Caco-2 (cell line): ENCODE measurements at places on chromosomes 11 and 22.

DNA sequence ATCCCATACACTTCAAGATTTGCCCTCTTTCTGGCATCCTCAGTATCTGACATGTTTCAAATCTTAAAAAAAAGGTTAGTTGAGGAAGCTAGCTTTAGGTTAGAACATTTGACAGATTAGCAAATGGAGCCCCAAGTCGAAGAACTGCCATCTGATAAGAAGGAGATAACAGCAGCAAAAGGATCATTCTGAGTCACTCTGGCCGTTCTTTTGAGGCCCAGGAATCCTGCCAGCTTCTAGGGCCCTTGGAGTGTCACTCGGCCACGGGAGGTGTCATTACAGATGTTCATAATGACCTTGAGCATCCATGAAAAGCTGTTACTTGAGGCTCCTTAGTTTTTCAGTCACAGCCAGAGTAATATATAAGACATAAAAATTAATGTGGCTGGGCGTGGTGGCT lies 132.1 kb upstream of the RASSF10 start:
- no peak for DNase-seq

GRCh38 chr11:14179116-14179820 lies 179.7 kb downstream of the RRAS2 start:
- DNase-seq = no peak

DNA sequence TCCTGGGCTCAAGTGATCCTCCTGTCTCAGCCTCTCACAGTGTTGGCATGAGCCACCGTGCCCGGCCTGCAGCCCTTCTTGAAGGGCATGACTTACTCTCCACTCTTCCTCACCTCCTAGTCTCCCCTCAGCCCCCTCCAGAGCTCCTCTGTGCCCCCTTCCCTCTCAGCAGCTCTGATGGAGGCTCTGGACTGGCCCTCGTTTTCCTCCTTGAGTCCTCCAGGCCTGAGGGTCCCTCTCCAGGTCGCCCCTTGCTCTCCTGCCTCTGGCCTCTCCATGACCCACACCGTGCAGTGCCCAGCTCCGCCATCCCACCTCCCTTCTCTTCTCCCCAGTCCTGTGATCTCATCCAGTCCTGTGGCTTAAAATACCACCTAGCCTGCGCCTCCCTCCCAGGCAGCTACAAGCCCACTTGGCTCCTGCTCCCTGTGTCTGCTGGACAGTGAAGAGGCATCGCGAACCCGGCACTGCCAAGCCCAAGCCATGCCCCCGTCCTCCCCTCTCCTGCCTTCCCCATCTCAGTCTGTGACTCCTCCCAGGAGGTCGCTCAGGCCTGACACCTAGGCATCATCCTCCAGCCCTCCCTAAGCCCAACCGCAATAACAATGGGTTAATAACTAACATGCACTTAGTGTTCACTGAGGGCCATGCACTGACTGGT lies 11.9 kb downstream of the KCNJ4 start:
- no peak for DNase-seq

DNA sequence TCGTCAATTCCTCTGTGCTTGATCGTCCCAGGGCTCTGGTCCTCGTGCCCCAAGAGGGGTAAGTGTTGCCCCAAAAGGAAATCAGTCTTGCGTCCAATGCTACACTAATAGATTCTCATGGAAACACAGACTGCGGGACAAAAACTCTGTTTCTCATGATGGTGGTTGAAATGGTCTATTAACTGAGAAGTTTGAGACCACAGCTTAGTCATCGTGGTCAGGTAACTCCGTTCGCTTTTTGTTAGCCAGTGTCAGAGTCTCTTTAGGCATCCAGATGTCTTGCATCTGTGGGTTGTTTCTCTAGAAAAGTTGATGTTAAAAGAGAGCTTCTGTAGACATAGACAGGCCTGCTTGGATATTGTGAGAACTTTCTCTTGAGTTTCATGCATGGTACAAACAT lies 104.6 kb upstream of the SORL1-AS1 start:
- DNase-seq = no peak

- DNase-seq = no peak
These were observed 40.9 kb downstream of the SERPINH1 start for GRCh38 chr11:75602951-75603350.

- DNase-seq = no peak
These were observed 51.1 kb downstream of the IGSF9B start for GRCh38 chr11:133905677-133906156.

DNA sequence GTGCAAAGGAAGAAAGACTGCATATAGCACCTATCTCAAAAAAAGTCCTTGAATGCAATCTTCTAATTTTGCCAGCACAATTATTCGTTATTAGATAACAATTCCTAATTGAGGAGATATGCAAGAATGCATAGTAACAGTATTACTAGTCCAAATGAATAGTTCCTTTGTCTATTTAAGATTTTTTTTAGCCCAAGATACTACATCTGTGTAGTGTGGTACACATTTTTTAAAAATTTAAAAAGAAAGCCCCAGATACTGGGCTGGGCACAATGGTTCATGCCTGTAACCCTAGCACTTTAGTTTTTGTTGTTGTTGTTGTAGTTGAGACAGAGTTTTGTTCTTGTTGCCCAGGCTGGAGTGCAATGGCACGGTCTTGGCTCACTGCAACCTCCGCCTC lies 43.7 kb downstream of the RAB6A start:
- no peak for DNase-seq

- no peak for DNase-seq
These were observed 13.5 kb downstream of the PLET1 start for GRCh38 chr11:112247201-112247600.

DNA sequence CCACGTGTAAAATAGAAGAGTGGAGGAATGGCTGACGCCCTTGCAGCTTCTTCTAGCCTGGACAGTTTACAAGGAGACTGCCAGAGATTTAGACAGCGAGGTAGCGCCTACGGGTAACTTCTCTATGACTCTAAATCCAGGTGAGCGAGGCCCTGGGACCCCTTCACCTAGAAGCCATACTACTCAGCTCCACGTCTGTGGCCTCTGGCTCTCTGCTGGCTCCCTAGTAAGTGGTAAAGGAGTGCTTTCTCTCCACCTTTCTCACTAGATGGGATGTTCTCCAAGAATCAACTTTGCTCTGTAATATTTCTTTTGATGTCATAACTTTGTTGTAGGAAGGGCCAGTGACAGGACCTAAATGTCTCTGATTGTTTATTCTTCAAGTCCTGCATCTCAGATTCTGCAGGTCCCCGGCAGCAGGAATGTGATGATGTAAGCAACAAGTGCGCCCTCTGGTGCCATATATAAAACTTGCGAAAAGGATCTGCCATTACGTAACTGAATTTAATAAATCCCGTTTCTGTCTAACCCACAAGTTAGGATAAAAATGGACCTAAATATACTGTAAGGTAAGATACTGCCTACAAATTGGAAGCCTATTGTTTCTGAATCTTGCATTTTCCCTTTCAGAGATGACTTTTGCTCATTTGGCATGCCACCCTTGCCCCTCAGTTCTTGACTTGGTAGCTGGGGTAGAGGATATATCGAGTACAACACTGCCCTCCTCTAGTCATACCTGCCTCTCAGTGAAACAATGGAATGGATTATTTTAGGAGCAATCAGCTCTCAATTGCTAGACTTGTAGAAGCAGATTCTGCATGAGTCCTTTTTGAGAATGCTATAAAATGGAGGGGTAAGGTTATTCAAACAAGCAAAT lies 11.0 kb upstream of the PTPN5 start:
- peak; percentile 73 for DNase-seq

DNA sequence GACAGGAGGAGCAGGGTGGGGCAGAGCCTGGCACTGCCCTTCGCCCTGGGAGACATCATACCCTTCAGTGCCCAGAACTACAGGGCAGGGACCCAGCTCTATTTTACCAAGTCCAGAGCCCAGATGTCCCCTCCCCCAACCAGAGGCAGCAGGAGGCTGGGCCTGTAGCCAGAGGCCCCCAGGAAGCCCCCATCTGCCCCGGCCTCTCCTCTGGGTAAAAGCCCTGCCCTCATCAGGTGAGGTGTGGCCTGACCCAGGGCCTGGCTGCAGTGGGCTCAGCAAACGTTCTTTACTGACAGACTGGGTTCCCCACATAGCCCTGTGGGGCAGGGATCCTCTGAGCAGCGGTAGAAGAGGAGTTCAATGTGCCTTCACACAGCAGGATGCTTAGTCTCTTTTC lies 51.8 kb upstream of the SLC22A12 start:
- no peak for DNase-seq

DNA sequence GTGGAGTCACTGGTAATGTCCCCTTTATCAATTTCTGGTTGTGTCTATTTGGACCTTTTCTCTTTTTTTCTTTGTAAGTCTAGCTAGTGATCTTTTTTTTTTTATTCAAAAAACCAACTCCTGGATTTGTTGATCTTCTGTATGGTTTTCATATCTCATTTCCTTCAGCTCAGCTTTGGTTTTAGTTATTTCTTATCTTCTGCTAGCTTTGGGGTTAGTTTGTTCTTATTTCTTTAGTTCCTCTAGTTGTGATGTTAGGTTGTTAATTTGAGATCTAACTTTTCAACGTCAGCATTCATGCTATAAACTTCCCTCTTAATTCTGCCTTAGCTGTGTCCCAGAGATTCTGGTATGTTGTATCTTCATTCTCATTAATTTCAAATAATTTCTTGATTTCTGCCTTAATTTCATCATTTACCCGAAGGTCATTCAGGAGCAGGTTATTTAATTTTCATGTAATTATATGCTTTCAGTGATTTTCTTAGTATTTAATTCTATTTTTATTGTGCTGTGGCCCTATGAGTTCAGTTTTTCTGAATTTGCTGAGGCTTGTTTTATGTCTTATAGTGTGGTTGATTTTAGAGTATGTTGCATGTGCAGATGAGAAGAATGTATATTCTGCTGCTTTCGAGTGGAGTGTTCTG lies 29.0 kb downstream of the PI4KA start:
- DNase-seq = no peak

DNA sequence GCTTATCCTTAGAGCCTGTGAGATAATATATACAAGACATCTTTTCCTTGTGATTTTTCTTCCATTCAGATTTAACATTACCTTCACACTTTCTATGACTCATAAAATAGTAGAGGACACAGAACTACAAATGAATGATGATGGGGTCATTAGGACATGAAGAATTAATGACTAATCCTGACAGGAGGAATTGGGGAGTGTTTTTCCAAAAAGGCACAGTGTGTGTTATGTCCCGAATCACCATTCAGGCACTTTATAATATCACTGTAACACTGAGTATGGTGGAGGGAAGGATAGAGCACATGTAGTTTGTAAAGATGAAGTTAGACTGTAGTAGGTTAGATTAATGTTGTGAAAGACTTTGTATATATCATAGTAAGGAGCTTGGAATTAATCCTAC lies 391.3 kb downstream of the JRKL start:
- DNase-seq = no peak

- DNase-seq = no peak
These were observed 53.8 kb downstream of the SWAP70 start for GRCh38 chr11:9717719-9718118.

- no peak for DNase-seq
These were observed 3.1 kb downstream of the MAML2 start for GRCh38 chr11:96339706-96340554.

DNA sequence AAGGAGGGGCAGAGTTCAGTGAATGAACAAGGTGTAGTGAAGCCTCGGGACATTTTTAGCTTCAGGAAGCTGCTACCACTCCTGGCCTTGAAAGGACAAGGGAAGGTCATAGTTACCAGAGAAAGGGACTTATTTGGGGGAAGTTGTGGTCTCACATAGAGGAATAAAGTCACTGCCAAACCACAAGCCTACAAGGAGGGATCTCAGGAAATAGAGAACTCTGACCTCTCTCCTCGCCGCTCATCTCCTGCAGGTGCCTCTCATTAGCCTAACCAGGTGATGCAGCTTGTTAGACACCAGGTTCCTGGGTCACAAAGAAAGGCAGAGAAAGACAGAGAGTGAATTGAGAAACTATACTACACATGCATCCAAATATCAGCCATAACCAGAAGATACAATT lies 14.3 kb upstream of the TOLLIP start:
- no peak for DNase-seq

GRCh38 chr11:8624698-8625097 lies 30.7 kb upstream of the STK33 start:
- DNase-seq = no peak

GRCh38 chr11:122340607-122341290 lies 224.7 kb upstream of the BLID start:
- DNase-seq = no peak

- DNase-seq = peak; percentile 97
These were observed at the start of gene GTSE1 for GRCh38 chr22:46296257-46297150. TSS of gene GTSE1 (plus strand) at chr22:46296870. CDS start at chr22:46297401, 531 bp downstream.

GRCh38 chr11:68142028-68142412 lies 20.8 kb upstream of the CHKA start:
- no peak for DNase-seq

DNA sequence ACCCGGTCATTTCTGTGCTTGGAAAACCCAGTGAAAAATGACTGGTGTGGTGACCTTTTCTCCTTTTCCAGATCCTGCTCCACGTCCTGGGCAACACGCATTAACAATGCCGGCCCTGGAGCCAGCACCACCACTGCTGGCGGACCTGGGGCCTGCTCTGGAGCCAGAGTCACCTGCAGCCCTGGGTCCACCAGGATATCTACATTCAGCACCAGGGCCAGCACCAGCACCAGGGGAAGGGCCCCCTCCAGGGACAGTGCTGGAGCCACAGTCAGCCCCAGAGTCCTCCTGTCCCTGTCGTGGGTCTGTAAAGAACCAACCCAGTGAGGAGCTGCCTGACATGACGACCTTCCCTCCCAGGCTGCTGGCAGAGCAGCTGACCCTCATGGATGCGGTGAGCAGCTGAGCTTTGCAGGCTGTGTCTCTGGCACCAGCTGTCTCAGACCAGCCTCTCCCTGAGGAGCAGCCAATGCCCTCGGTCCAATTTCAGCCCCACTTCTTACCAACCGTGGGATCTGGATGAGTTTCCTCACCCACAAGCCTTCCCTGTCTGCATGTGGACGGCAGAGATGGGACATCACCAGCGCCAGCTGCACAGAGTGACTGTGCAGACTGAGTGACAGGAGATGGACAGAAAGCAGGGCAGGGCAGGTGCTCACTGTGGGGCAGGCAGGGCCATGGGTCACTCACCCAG lies 1.9 kb downstream of the RGL4 start:
- DNase-seq = no peak

- peak; percentile 85 for DNase-seq
These were observed 18.3 kb upstream of the ZNRF3 start for GRCh38 chr22:28864878-28865596.

DNA sequence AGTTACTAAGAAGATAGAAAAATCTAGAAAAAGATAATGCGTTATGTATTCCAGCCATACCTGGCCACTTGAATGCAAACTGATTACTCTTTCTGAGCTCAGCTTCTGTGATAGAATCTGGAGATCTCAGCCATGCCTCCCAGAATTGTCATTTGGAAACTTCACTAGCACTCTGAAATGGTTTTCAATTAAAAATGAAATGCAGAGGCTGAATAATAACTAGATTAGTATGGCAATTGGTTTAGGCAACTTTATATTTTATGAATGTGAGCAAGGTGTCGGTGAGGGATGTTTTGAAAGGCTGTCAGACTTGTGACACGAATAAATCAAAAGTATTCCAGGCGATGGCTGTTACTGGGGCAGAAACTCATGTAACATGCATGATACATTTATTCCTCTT lies 128.8 kb upstream of the SORL1-AS1 start:
- DNase-seq = no peak

- no peak for DNase-seq
These were observed 29.8 kb upstream of the ASPHD2 start for GRCh38 chr22:26399289-26399688.

GRCh38 chr11:69731110-69731509 lies 27.3 kb upstream of the FGF19 start:
- DNase-seq = no peak
